Stimulated activated CD4-positive, alpha-beta T cell treated with anti-CD3 and anti-CD28 coated beads, Interleukin-15, amount 100 ng/mL, for 48 hours (primary cell): ENCODE measurements at places on chromosomes 4 and X.

DNA sequence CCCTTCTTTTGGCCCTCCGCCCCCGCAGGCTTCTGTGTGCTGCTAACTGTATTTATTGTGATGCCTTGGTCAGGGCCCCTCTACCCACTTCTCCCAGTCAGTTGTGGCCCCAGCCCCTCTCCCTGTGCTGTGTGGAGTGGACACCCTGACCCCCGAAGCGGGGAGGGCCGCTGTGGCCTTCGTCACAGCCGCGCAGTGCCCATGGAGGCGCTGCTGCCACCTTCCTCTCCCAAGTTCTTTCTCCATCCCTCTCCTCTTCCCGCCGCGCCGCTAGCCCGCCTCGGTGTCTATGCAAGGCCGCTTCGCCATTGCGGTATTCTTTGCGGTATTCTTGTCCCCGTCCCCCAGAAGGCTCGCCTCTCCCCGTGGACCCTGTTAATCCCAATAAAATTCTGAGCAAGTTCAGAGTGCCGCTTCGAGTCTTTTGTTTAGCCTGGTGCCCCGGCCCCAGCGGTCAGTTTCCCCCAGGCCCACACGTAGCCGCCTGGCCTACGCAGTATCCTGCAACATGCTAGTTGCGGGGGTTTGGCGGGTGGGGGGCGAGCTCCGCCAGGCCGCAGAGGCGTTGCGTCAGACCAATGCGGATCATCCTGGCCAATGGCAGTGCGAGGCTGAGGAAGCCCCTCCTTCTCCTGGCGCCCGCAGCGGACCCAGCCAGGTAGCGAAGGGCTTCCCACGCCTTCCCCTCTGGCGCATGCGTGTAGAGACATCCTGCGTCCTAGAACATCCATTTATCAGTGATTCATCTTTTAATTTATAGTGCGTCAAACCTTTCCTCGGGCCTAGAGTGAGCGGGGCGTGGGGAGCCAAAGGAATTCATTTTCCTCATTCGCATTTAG lies 5.6 kb upstream of the KANTR start:
- peak; percentile 75 for DNase-seq

- DNase-seq = no peak
Observed at GRCh38 chr4:153038623-153039311, 102.6 kb downstream of the FHDC1 start.

GRCh38 chrX:119871245-119871598 lies 311 bp downstream of the RNF113A start:
- DNase-seq = no peak

GRCh38 chr4:118729287-118730286 lies 44.4 kb downstream of the METTL14 start:
- no peak for DNase-seq

DNA sequence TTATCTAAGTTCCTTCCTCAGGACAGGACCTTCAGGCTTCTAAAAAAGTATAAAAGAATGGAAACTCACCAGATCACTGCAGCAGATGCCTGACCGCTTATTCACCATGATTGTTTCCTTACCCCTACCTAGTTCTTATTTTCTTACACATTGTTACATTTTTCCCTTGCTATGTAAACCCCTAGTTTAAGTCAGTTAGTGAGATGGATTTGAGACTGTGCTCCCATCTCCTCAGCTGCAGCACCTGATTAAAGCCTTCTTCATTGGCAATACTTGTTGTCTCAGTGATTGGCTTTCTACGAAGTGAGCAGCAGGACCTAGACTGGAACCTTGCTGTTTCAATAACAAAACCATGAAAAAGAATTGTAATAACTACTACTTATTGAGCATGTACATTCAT lies 4.7 kb downstream of the SPARCL1 start:
- DNase-seq = no peak

DNA sequence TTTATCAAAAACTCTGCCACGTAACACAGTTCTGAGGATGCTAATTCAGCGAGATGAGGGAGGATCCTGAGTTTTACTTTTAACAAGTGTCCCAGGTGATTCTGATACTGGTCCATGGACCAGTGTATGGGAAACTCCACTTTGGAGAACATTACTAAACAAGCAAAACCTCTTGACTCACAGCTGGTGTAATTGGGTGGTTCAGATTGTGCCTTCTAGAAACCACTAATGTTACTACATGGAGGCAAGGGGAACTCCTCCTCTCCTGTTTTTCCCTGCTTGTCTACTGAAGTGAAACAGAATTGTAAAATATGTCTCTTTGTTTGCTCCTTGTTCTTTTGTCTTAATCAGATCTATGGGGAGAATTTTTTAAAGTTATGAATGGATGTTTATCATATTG lies 62.6 kb downstream of the FRAS1 start:
- DNase-seq = no peak

DNA sequence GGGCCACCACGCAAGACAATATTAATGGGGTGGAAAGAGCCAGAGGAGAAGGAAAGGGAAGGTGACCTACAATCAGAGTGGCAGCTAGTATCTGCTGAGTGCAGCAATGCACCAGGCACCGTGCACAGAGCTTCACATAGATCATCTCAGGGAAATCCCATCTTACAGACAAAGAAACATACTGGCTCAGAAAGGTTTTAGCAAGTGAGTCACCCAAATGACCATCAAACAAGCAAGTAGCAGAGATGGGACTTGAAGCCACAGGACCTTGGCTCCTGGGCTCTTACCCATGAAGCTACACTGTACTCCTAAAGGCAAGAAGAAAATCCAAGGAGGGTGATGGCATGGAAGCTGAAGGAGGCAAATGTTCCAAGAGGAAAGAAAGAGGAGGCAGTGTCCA lies 6.8 kb downstream of the ANXA5 start:
- no peak for DNase-seq

- no peak for DNase-seq
Observed at GRCh38 chrX:53294024-53294648, 12.8 kb upstream of the IQSEC2 start.

- no peak for DNase-seq
Observed at GRCh38 chr4:129788486-129788885, 692.5 kb downstream of the C4orf33 start.

GRCh38 chrX:97358941-97359340 lies 475.2 kb downstream of the RPA4 start:
- DNase-seq = no peak

GRCh38 chr4:52995360-52996030 lies 133.4 kb downstream of the RASL11B start:
- DNase-seq = no peak

DNA sequence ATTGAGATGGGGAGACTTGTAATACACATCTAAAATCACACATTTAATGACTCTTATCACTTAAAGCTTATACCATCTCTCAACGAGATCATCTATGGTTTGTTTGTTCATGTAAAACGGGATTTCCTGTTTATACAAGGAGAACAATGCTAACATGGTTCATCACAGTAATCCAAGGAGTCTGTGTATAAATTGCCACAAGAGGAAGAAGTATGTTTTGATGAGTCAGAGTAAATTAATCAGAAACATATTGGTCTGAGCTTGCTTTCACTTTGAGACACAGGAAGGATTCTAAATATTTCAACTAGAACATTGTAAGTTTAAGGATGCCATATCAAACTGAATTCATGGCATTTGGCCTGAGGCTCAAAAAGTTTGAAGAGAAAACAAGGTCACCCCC lies 594.1 kb downstream of the GLUD2 start:
- no peak for DNase-seq

DNA sequence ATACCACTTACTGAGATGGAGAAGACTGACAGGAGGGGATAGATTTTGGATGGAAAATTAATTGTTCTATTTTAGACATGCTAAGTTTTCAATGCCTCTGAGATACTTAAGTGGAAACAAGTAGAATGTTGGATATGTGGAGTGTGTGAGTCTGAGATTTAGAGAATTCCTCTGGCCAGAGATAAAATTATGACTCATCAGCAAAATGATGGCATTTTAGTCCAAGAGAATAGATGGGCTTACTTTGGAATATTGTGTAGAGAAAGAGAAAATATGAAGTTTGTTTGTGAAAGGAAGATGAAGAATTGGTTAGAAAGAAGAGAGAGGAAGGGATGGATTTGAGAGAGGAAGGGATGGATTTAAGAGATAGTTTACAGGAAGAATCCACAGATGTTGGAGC lies 108.6 kb upstream of the PPP1R2C start:
- DNase-seq = no peak

GRCh38 chr4:88911246-88912212 lies 145.5 kb downstream of the FAM13A start:
- DNase-seq = no peak

GRCh38 chr4:48683784-48684666 lies 96.1 kb downstream of the FRYL start:
- no peak for DNase-seq

DNA sequence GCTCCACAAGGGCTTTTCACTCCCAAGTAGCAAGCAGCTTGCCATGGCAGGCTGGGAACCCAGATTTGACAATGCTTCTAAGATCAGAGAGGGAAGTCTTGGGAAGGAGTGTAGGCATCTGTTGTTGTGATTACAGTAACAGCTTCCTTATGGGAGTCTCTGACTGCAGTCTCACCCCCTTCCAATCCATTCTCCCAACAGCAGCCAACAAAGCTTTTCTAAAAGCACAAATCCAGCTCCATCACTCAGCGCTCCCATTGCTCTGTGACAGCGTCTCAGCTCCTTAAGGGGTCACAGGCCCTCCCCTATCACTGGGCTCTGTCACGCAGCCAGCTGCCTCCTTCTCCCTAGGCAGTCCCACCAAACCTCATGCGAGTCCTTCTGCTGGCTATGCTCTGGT lies 7.1 kb downstream of the IGFBP7 start:
- no peak for DNase-seq

DNA sequence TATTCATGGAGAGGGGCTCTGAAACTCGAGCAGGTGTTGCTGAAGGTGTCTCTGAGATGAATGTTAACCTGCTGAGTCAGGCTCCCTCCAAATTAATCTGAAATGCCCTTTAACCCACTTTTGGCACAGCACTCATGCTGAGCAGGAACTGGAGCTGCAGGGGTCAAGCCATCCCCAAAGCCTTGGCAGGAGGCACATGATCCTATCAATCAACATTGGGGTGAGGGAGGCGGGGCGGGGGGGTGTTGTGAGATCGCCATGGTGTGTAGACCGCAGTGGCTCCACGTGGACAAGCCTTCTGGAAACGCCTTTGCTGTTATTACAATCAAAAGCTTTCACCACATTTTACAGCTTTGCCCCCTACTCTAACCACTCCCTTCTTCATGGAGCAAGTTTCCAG lies 16.5 kb downstream of the ENPP6 start:
- no peak for DNase-seq

DNA sequence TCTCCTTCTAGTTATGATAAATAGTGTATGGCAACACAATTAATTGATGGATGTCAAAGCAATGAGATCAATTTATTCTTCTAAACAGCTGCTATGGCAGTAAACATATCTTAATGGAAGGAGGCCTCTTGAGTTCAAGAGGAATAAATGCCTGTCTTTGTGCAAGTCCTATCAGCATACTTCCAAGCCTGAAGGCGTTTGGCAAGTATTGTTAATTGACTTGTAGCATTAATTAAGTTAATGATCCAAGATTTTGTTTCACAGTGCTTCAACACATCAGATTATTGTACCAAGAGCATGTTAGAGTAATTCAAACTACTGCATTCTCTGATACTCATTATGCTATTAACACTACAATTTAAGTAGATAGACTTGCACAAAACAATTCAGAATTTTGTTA lies 144.8 kb downstream of the FAT4 start:
- DNase-seq = no peak

DNA sequence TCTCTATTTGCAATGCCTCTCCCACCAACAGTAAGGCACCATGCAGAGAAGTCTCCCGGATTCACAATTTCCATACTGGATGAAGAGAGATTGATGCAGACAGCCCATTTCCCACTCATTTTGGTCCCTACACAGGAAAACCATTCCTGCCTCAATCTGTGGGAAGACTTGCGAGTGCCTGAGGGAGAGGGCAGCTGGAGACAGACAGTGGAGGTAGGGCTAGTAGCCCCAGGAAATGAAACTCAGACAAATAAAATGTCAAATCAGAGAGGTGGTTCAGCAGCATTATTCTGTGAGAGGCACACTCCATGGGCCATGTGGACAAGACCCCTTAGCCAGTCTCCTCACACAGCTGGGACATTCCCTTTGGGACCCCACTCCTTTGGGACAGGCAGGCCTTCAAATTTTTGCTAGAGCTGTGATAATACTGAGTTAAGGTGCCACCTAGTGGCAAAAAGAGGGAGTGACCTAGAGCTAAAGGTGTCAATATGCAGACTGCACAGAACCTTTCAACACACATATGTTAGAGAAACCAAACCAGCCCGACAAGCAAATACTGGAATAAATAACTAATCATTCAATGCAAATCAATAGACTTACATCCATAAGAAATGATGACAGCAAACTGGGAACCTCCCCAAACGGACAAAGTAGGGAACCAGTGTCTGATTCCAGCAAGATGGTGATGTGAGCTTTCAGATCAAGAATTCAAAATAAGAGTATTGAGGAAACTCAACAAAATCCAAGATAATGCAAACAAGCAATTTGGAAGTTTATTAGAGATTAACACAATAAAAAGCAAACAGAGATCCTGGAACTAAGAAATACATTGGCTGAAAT lies 1865.3 kb upstream of the AGA start:
- DNase-seq = no peak

DNA sequence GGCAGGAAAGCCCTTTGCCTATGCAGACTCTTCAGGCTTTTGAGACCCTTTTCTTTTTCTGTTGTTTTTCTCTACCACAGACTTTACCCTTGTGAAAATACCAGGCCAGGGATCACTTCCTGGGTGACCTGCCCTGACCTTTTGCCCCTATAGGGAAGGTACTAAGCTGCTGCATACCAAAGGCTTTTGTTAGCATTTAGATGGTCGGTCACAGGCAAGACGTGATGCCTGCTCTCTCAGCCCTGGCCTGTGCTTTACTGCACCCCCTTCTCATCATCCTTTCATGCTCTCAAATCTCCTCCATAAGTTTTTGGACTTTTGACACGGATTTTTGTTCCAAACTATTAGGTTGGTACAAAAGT lies 98.2 kb downstream of the ARHGAP10 start:
- no peak for DNase-seq

DNA sequence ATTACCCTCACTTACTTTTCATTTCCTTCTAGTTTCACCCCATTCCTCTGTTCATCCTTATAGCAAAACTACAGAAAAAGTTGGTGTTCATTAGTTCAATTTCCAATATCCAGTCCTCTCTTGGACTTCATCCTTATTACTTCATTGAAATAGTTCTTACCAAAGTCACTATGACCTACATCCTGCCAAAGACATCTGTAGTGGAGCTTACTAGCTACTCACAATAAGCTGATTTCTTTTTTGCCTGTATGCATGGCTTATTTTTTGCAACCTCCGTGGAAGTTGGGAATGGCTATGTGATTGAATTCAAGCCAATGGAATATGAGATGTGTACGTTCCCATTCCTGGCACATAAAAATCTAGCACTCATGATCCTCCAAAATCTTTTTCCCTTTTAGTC lies 4.6 kb upstream of the CDKL2 start:
- DNase-seq = no peak

- no peak for DNase-seq
Observed at GRCh38 chrX:18146954-18147353, 73.7 kb downstream of the BEND2 start.
